Naive thymus-derived CD4-positive, alpha-beta T cell (primary cell): ENCODE measurements at places on chromosomes 3 and 15. TPM values are rescaled to one million over a fixed set of nuclear protein-coding genes. Genes with fewer than 3 reads are reported as not detected.

The MESP2 gene
- not detected for total RNA-seq

The BTD gene
- total RNA-seq: 23.3 TPM

The HEXA gene
- 87.6 and 88.0 TPM in 2 replicates for total RNA-seq

The GOLGA8G gene
- total RNA-seq: not detected in 2 replicates

The INO80 gene
- 30.1 TPM for total RNA-seq
